A549 treated with ZK216348 at 1 μM for 4 hours (cell line): ENCODE measurements at places on chromosomes 5 and 9. TPM values are rescaled to one million over a fixed set of nuclear protein-coding genes. Genes with fewer than 3 reads are reported as not detected.

Gene BSPRY
- 0.06 to 0.10 TPM in 2 of 5 replicates, not detected in the others for total RNA-seq

Gene RNF183
- total RNA-seq: not detected in 5 replicates

Gene ZNF618
- total RNA-seq: 7.4 to 12.2 TPM (median 10.8 TPM) in 5 replicates

Gene CEL
- total RNA-seq: 0.51 to 1.3 TPM (median 0.83 TPM) in 5 replicates

Gene PKD2L2
- not detected in 5 replicates for total RNA-seq

Gene NUTM2F
- not detected in 5 replicates for total RNA-seq

Gene OTP
- 0.07 to 0.16 TPM (median 0.11 TPM) in 5 replicates for total RNA-seq

Gene PCDHA2
- 0.14 TPM in 1 of 5 replicates, not detected in the others for total RNA-seq

Gene GAPT
- total RNA-seq: not detected in 5 replicates

Gene YIPF5
- 68.0 to 82.0 TPM (median 71.1 TPM) in 5 replicates for total RNA-seq
